HTR-8/SVneo (cell line): ENCODE measurements at places on chromosomes 13 and 19.

DNA sequence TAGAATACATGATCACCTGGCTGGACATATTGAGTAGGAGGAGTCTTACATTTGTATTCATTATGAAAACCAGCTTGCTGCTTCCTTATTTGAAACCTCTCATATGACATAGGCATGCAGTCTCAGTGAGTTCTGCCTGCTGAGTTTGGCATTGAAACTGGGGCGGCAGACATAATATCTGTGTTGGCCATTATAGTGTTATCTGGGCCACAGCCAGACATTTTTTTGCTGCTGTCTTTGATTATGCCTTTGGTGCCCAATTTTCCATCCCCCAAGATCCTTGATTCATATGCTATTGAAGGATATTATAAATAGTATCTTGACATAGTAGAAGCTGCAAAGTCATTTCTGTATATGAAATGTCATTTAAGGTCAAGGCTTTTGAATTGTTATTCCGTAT lies 15.8 kb downstream of the FREM2 start:
- no peak for DNase-seq

- no peak for DNase-seq
Measured at GRCh38 chr13:79314652-79315051, 91.4 kb downstream of the RBM26 start.

DNA sequence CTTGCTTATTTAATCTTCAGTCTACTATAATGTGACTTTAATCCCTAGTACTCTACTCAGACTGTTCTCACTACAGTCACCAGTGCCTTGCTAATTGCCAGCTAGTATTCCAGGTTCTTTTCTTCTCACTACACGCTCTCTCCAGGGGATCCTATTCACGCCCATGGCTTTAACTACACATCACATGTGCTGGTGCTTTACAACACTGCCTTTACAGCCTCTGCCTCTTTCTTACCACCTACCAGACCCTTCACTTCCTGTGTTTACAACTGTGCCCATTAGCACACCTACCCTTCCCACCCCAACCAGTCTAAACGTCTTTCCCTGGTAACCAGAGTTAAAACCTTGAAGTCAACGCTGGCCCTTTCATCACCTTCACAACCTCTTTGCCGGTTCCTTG lies 249.5 kb downstream of the DNAJC15 start:
- DNase-seq = no peak

GRCh38 chr13:87129602-87130300 lies 541.4 kb upstream of the SLITRK5 start:
- DNase-seq = no peak

GRCh38 chr13:43684963-43685725 lies 101.6 kb downstream of the ENOX1 start:
- DNase-seq = no peak

GRCh38 chr13:100789968-100790367 lies 115.4 kb upstream of the TMTC4 start:
- DNase-seq = no peak

- DNase-seq = no peak
Measured at GRCh38 chr13:44868397-44868796, 120.9 kb downstream of the NUFIP1 start.

GRCh38 chr13:94716016-94716415 lies 3.7 kb upstream of the SOX21 start:
- DNase-seq = no peak

DNA sequence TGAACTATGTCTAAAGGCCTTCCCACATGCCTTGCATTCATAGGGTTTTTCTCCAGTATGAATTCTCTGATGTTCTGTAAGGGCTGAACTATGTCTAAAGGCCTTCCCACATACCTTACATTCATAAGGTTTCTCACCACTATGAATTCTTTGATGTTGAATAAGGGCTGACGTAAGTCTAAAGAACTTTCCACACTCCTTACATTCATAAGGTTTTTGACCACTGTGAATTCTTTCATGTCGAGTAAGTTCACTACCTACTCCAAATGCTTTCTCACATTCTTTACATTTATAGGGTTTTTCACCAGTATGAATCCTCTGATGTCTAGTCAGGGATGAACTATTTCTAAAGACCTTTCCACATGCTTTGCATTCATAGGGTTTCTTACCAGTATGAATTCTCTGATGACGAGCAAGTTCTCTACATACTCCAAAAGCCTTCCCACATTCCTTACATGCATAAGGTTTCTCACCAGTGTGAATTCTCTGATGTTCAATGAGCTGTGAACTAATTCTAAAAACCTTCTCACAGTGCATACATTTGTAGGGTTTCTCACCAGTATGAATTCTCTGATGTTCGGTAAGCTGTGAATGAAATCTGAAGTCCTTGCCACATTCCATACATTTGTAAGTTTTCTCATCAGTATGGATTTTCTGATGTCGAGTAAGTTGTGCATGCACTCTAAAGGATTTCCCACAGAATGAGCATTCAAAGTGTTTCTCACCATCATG lies 19.1 kb upstream of the ZNF260 start:
- no peak for DNase-seq

DNA sequence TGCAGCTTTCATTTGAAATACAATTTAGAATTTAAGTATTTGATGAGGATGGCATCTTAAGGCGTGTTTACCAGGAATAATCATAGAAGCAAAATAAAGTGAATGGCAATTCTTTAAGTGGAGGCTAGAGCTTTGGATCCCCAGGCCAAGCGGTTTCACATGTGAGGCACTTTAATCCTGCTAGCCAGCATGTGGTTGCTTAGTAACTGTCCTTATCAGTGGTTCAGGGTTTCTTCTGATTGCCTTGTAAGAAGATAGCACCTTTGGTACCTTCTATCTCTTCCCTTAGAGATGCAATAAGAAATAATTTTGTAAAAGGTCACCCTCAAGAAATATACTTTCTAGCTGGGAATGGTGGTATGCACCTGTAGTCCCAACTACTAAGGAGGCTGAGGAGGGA lies 38.9 kb upstream of the SERP2 start:
- no peak for DNase-seq

GRCh38 chr13:79735228-79735627 lies 254.3 kb downstream of the NDFIP2 start:
- no peak for DNase-seq

DNA sequence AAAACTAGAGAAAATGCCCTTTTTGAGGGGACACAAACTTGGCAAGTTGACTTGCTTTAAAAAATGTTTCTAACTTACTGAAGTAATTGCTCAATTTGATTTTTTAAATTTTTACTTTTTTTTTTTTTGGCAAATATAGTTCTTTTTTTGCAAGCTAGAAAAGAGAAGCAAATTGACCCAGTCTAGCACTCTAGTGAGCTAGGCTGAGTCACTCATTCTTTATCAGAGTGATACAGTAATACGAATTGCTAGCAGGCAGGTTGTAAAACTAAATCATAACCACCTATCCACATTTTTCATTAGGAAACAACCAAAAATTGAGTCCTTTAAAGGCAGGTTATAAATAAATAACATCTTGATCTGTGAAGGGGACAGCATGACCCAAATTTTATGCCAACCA lies 51.9 kb upstream of the C1QTNF9 start:
- DNase-seq = no peak

DNA sequence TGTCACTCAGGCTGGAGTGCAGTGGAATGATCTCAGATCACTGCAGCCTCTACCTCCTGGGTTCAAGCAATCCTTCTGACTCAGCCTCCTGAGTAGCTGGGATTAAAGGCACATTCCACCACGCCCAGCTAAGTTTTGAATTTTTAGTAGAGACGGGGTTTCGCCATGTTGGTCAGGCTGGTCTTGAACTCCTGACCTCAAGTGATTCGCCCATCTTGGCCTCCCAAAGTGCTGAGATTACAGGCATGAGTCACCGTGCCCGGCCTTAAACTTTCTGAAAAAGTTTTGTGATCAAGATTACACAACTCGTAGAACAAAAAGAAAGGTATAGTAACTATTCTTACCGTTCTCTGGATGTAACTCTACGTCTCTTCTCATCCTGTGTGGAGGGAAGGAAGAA lies 21.2 kb downstream of the DNMT1 start:
- no peak for DNase-seq

DNA sequence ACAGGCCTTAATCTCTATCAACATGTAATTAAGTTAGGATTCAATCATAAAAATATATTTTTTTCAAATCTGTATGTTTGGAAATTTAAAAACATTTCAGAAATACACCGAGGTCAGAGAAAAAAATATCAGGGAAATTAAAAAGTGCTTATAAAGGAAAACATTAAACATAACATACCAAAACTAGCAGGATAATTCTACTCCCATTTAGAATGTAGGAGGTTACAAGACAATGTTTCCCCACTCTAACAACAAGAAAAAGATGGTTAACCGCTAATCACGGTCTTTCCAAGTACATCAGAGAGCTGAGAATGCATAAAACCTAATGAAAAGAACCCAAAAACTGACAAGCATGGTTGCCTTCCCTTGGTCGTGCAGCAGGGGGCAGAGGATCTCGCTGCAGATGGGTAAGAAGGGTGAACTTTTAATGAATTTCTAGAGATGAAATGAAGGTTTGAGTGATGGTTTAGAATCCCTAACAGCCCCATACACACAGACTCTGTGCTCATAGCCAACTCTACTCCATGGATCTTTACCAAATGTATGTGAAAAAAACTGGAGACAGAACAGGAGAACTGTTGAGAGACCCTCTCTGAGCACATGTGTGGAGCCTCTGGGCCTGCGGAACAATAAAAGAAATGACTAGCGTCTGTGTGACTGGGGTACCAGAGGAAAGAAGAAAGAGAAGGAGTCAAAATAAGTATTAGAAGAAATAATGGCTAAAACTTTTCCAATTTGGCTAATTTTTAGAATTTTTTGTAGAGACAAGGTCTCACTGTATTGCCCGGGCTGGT lies 51.3 kb upstream of the LSM14A start:
- DNase-seq = peak; percentile 52

DNA sequence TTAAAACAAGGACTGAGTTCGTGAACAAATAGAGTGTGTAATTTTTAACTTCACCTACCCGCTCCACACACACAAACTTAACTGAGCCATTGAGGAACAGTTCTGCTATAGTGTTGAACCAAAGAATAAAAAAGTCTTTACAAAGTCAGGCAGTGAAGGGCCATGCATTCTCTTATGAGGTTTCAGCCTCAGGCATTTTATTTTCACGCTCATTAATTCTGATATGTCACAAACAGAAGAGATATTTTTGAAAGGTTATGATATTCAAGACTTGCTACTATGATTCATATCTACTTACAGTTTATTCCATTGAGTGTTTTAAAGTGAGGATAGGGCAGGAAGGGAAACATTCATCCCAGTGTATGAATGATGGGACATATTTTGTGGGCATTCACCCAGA lies 282.2 kb downstream of the SLITRK5 start:
- no peak for DNase-seq

GRCh38 chr19:6033744-6034264 lies 55.9 kb upstream of the RANBP3 start:
- no peak for DNase-seq

GRCh38 chr13:71695662-71696061 lies 171.3 kb downstream of the DACH1 start:
- no peak for DNase-seq

DNA sequence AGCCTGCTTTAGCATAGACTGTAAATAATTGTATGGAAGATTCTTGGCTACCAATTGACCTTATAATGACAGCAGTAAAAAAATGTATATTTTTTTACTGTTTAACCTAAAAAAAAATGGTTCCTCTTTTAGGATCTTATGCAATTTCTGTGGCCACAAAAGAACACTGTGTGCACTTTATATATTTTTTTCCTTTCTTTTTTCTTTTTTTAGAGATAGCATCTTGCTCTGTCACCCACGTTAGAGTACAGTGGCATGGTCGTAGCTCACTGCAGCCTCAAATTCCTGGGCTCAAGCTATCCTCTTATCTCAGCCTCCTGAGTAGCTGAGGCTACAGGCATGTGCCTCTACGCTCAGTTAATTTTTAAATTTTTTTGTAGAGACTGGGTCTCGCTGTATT lies 6.1 kb downstream of the FLT3 start:
- no peak for DNase-seq

DNA sequence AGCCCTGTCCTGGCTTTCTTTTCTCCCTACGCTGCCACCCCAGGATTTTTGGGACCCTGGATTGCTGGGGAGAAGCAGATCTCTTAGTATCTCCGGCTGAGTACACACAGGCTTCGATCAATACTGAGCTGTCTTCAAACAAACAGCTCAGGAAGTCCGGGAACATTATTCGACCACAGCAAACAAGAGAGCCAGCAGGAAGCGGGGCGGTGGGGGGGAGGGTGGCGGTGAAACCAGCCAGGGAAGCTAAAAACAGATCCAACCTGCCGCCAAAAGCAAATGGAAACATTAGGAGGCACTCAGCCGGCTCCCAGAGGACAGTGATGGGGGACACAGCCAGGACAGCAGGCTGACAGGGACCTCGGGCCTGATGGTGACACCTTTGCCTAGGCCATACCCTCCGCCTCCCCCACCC lies 12.2 kb upstream of the BCAM start:
- DNase-seq = no peak

DNA sequence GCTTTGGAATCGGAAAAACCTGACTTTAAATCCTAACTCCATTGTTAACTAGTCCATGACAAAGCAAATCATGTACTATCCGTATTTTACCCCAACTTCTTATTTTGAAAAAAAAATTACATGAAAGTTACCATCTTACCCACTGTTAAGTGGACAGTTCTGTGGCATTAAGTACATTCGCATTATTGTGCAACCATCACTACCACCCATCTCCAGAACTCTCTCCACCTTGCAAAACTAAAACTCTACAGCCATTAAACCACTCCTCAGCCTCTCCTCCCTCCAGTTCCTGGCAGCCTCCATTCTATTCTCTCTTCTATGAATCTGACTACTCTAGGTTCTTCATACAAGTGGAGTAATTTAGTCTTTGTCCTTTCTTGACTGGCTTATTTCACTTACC lies 176.5 kb downstream of the USP12 start:
- no peak for DNase-seq

GRCh38 chr13:83881917-83882605 lies at the start of gene SLITRK1:
Gene SLITRK1 (minus strand): TSS chr13:83882474. CDS start chr13:83881507, 967 bp downstream.
- peak; percentile 35 for DNase-seq

DNA sequence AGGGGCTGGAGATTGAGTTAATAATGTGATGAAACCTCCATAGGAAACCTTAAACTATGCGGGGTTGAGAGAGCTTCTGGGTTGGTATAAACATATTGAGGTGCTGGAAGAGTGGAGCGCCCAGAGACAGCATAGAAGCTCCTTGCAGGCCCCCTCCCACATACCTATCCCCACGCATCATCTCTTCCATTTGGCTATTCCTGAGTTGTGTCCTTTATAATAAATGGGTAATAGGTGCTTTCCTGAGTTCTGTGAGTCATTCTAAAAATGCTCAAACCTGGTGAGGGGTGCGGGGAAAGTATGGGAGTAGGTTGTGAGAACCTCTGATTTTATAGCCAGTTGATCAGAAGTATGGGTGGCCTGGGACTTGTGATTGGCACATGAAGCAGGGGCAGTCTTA lies 14.6 kb downstream of the CCDC122 start:
- DNase-seq = no peak

- DNase-seq = peak; percentile 65
Measured at GRCh38 chr13:35720690-35721554, 244.4 kb upstream of the MAB21L1 start.
